ENCODE measurements at places on chromosomes 7 and 10. TPM values are rescaled to one million over a fixed set of nuclear protein-coding genes. Genes with fewer than 3 reads are reported as not detected.

- DNase-seq: no peak
These were observed 122.8 kb downstream of the CUBN start for GRCh38 chr10:17006631-17007417.

DNA sequence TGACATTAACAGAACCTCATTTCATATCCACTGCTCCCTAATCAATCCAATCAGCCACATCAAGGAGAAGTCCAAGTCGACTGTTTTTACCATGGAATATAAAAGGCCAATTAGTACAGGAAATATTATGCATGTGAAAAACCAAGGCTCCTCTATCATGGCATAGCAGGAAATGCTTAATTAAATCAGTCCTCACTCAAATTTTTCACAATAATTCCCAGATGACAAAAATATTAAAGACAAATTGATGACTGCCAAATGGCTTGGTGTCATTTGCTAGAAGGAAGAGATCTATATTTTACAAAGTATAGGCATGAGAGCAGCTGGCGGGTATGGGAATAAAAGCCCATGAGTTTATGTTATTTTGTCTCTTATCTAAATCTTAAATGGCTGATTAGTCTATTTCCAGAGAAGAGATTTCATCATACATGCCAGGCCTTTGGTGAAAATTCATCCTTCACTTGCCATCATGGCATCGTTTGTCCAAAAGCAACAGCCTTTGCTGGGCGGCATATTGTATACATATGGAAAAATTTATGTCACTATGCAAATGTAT lies 219.6 kb downstream of the DGKB start:
- DNase-seq: no peak

GRCh38 chr7:141464551-141464950 lies 86.7 kb upstream of the AGK start:
- DNase-seq: no peak

- DNase-seq: no peak
These were observed 7.1 kb downstream of the SND1 start for GRCh38 chr7:127658970-127659630.

DNA sequence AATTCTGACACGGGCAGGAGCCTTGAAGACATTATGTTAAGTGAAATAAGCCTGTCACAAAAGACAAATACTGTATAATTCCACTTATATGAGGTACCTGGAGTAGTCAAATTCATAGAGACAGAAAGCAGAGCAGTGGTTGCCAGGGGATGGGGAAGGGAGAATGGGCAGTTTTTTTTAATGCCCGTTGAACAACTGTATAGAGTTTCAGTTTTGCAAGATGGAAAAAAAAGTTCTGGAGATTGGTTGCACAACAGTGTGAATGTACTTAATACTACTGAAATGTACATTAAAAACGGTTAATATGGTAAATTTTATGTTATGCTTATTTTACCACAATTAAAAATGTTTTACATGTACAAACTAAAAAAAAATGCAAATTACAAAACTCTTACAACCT lies 63.6 kb upstream of the EFCAB10 start:
- DNase-seq: no peak

DNA sequence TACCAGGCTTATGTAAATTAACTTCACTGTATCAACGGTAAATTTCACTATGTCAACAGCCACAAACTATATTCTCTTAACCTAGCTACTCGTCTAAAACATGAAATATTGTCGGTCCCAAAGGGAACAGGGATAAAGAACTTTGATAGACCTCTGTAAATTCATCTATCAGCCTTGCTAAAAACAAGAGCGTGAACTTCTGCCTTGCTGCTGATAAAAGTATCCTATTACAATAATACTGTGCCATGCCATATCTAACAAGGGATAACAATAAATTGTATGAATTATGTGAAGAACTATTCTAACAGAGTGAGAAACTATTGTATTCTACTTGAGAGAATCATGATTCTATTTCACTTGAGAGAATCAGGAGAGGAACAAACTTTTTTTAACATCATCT lies 117.2 kb downstream of the CNOT4 start:
- no peak for DNase-seq

- no peak for DNase-seq
These were observed 70.1 kb downstream of the IMMP2L start for GRCh38 chr7:111492234-111492633.

- no peak for DNase-seq
These were observed 11.5 kb downstream of the PAPOLB start for GRCh38 chr7:4850262-4850795.

GRCh38 chr10:2097937-2098336 lies 360.6 kb upstream of the ADARB2 start:
- DNase-seq: no peak

DNA sequence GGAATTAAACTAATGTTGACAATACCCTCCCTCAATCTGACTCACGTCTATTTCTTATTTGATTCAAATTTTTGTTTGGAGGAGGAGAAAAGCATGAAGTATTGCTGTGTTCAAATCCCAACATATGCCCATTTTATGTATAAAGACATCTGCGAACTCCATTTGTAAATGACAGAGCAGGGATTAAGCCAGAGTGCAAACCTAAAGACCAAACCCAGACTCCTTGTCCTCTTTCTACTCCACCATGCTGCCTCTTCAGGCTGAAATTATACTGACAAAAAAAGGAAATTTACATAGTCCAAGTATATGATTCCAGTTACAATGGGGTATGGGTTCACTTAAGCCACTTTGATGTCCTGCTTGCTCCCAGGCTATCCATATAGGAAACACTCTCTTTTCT lies 383.1 kb downstream of the ADRA2A start:
- no peak for DNase-seq

DNA sequence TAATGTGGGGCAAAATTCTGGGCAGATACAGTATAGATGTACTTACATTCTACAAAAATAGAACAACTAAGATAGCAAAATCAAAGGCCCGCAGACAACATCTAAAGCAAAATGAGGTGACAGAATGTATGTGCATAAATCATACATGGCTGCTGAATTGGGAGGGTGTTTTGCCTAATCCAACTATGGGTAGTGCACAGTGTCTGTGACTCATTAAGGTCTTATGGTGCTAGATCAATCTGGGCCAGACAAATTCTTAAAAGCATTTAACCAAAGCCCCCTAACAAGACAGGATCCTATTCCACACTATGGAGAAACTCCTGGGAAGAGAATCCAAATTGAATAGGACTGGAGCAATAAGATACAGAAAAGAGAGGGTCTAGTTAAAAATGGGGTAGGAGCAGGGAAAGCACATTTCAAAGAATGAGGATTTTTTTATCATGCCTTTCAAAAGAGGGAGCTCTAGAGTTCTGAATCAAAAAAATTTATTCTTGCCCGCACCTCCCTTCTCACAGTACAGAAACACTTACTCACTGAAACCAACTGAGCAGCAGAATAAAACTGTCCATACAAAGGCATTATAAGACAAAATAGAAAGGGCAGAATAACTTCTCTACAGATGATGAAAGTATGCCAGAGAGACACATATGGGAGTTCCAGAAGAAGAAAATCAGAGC lies 181.3 kb downstream of the RNLS start:
- DNase-seq: no peak

GRCh38 chr10:11324761-11325321 lies 286.6 kb downstream of the USP6NL start:
- DNase-seq: no peak

- no peak for DNase-seq
These were observed 15.0 kb upstream of the STEAP4 start for GRCh38 chr7:88321694-88322093.

DNA sequence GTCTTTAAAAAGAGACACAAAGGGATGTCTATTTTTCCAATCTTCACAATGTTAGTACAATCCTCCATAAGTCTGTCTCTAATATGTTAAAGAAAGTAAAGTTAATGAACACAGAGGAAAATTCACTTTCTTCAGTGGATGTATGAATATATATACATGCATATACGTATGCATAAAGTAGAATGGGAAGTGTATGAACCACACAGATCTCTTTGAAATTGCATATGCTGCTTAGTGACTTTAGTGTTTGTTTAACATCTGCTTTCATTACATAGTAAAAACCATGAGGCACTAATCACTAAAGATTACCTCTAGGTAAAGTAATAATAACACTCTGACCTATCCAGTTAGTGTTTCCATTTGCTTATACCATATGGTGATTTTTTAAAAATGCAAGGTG lies 451.2 kb downstream of the SEMA3D start:
- no peak for DNase-seq

DNA sequence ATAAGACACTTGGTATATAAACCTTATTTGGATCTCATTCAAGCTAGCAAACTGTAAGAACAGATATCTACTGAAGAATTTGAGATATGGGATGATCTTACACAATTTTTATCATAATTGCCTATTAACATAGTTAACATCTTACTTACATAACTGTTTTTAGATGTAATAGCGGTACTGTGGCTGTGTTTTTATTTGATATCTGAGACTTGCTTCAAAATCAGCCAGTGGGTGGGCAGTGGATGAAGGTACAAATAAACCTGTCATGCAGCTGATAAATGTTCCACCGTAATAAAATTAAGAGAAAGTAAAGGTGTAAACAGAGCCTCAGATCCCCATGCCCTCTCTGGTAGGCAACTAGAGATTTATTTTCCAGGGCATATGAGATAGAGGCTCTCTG lies 28.4 kb upstream of the PTPRN2 start:
- DNase-seq: no peak

GRCh38 chr7:116592445-116592844 lies 67.6 kb downstream of the CAV1 start:
- DNase-seq: no peak

- no peak for DNase-seq
These were observed 459.0 kb downstream of the GATA3 start for GRCh38 chr10:8513155-8514147.

DNA sequence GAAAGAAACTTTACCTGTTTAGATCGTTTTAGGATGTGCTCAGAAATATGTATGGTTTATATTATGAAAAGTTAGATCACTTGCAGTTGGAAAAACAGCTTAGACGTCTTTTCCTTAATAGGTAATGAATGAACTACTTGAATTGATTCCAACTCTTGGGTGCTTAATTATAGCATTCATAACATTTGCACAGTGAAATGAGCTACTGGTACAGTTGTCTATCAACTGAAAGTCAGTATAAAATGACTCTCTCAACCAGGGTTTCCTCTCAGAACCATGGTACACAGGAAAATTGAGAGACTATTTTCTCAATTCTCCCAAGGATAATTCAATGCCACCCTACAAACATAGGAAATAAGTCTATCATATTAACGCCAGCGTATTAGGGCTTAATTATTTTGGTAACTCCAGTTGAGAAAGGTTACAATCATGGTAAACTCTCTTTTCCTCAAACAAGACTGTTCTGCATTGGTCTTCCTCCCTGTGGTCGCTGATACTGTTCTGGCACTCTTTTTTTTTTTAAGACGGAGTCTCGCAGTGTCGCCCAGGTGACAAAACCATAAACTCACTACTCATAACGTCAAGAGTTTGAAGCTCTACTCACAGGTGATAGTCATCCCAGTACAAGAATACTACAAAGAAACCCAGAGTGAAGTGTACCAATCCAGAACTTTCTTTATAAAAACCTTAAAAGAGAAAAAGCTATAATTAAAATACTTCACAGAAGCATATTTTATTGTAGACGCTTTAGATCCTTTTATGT lies 2.0 kb downstream of the ANLN start:
- DNase-seq: no peak

DNA sequence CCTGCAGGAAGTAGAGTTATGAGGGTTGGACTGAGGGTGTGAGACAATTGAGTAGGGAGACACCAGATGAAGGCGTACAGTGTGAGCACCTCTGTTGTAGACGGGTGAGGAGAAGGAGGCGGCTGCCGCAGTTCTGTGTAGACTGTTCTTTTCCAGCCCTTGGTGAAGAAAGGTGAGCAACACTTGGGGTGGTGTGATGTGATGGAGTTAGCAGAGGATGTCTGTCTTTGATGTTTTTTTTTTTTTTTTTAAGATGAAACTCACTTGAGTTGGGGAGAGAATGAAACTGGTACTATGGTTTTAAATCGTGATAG lies 42.8 kb upstream of the RNF216 start:
- no peak for DNase-seq

DNA sequence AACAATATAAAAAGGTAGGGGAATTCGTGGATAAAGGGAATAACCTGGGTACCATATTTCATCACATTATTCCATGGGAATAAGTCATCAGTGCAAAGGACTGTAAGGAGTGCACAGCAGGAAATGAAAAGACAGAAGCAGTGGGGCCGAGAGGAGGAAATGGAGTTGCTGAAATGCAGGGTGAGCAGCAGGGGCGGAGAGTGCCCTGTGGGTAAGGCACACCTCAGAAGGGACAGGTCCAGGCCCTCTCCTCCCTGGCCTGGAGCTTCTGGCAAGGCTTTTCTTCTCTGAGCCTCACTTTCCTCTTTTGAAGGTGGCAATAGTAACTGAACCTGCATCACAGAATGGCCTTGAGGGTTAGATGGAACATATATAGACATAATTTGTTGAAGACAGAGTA lies 26.2 kb downstream of the IKZF1 start:
- no peak for DNase-seq

- no peak for DNase-seq
These were observed 147.3 kb upstream of the CDCA7L start for GRCh38 chr7:22093001-22093400.

- DNase-seq: peak; percentile 31
These were observed 589.1 kb upstream of the MGMT start for GRCh38 chr10:128877936-128878335.

DNA sequence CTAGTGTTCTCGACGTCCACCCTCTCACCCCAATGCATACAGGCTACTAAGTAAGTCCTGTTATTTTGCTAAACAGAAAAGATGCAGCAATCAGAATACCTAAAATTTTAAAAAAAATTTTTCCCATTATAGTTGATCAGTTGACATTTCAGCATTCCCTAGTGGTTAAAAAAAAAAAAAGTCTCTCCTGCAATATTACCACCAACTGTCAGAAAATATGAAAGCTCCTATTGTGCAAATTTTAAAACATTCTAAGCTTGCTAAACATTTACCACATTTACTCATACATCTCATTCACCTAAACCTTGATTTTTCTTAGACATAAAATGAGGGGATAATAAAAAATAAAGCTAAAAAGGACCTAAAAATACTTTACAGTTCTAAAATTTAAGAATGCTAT lies 165.6 kb downstream of the AVL9 start:
- no peak for DNase-seq

Gene FAS
- 27.5 TPM for total RNA-seq

Gene ALOX5
- 33.7 TPM for total RNA-seq

Gene COL28A1
- total RNA-seq: 182 TPM

Gene FGFR2
- total RNA-seq: 10.8 TPM

Gene UCN3
- not detected for total RNA-seq

Gene LIPK
- total RNA-seq: not detected

Gene DNAH11
- total RNA-seq: 0.49 TPM

Gene RARRES2
- 261 TPM for total RNA-seq
